NCI-H2081 treated with DMSO at 0.1 percent for 48 hours (cell line): ENCODE measurements at places on chromosomes 2 and 18.

DNA sequence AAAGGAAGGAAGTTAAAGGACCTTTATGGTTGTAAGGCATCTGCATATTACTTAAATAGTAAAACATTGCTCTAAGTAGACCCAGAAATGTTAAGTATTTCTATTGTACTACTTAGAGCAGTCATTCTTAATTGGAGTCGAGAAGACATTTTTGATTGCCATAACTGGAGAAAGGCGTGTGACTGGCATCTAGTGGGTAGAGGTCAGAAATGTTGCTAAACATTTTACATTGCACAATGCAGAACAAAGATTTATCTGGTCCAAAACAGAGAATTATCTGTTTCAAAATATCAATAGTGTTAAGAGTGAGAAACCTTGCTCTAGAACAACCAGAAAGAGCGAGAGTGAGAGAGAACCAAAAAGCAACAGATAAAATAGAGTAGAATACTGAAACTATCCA lies 23.3 kb upstream of the ROCK1 start:
- DNase-seq: no peak

- DNase-seq: no peak
These were observed 230.3 kb upstream of the TRIB2 start for GRCh38 chr2:12486205-12487118.

DNA sequence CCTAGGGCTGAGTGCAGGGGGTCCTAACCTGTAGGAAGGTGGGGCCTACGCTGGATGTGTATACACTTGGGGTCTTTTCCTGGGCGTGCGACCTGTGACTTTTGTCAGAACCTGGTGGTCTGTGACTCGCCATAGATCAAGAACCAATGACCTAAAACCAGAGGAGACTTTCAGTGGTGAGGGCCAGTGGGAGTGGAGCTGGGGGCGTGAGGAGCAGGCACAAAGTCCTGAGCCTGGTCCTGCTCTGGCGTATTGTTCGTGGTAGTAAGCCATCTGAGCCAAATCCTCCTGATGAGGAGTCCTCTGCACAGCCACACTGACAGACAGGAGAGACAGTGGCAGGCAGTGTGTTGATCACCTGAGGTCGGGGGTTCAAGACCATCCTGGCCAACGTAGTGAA lies 8.9 kb downstream of the INPP4A start:
- DNase-seq: no peak

GRCh38 chr2:173881461-173881860 lies 83.7 kb downstream of the SP3 start:
- DNase-seq: peak; percentile 8

- DNase-seq: no peak
These were observed 19.2 kb downstream of the PRKCE start for GRCh38 chr2:45670646-45671045.

- DNase-seq: no peak
These were observed 73.7 kb downstream of the DNER start for GRCh38 chr2:229640636-229641035.

DNA sequence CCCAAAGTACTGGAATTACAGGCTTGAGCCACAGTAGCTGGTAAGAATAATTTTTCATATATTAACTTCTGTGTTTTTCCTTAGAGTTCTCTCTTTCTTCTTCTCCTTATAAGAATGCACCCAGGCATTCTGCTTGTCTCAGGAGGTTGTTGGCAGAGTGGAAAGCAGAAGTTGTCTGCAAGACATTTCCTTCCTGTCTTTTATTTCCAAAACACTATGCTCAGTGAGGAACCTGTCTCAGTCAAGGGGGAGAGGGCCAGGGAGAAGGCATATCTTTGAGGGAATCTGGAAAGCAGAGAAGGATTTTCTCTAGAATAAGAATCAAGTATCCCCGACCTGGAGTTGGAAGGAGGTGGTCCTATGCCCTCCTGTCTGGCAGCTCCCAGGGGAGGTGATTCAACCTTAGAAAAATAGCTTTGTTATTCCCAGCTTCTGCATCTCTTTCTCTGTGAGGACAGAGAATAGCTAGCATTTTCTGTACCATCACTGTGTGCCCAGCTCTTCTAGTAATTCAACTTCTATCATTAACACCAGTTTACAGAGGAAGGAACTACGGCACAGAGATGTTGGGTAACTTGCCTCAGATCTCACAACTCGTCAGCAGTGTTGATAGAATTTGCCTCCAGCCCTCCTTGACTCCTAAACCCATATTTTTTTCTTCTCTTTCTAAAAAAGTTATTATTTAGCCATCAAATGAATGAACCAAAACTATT lies 3.8 kb upstream of the LPIN2 start:
- DNase-seq: no peak

GRCh38 chr2:79993144-79993543 lies 311.4 kb downstream of the LRRTM1 start:
- DNase-seq: no peak

DNA sequence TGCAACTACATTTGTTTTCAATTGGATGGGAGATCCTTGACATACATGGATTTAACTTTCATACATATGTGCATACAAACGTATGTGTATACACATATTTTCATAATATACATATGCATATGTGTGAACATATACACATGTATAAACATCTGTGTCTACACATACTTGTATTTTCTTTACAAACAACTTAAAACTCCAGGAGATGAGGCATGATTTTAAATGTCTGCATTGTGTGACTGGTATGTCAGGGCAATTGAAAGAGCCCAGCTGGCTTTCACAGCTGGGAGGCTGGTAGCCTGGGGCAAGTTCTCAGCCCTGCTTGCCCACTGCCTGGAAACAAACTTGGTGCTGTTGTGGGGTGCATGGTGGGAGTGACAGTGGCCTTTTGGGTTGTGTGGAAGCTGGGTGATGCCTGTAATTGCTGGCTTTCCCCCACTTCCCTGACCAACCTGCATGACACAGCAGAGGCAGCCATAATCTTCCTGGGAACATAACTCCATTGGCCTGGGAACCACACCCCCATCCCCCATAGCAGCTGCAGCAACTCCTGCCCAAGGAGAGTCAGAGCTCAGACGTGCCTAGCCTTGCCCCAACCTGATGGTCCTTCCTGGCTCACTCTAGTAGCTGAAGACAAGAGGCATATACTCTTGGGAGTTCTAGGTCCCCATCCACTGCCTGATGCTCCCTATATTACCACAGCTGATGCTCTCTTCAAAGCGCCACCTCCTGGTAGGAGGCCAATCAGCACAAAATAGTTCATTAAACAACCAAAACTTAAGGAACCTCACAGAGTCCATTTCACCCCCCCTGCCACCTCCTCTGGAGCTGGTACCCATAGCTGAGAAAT lies 158.3 kb downstream of the CERS6 start:
- no peak for DNase-seq
